NCI-H510A (cell line): ENCODE measurements at places on chromosomes 12 and 14.

- DNase-seq, result no peak
Measured at GRCh38 chr14:104162495-104162894, 24.1 kb downstream of the KIF26A start.

DNA sequence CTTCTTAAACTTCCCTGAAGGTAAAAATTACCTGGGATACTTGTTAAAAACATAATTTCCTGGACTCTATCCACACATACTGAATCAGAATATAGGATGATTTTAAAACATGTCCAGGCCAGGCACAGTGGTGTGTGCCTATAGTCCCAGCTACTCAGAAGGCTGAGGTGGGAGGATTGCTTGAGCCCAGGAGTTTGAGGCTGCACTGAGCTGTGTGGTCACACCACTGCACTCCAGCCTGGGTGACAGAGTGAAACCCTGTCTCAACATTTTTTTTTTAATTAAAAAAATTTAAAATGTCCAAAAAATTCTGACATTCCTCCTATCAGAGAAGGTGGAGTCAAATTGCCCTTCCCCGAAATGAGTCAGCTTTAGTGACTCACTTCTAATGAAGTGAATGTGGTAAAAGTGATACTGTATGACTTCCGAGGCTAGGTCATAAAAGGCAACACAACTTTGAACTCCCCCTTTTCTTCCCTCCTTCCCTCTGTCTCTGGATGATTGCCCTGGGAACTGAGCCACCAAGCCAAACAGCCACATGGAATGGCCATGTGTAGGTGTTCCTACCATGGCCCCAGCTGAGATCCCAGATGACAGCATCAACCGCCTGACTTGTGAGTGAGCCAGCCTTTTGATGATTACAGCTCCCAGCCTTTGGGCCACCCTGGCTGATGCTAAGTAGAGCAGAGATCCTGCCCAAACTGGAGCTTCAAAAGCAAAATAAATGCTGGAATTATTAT is 36.3 kb downstream of the LIMA1 start:
- no peak for DNase-seq

GRCh38 chr12:3797531-3798048 is 44.7 kb upstream of the CRACR2A start:
- DNase-seq, result no peak

DNA sequence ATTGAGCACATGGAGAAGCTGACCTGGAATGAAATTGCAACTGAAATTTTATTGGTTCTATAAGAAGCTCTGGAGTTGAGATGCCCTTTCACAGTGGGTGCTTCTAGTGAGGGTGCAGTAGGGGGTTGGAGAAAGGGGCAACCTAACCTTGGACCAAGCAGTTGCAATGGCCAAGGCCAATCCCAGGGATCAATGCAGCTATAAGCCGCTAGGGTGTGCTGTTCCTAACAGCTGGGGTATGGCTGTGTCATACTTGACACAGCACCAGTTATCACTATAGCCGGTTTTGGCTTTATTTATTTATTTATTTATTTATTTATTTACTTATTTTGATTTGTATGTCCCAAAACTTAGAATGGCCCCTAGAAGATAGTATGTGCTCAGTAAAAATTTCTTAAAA is 505.9 kb downstream of the FLRT2 start:
- no peak for DNase-seq

DNA sequence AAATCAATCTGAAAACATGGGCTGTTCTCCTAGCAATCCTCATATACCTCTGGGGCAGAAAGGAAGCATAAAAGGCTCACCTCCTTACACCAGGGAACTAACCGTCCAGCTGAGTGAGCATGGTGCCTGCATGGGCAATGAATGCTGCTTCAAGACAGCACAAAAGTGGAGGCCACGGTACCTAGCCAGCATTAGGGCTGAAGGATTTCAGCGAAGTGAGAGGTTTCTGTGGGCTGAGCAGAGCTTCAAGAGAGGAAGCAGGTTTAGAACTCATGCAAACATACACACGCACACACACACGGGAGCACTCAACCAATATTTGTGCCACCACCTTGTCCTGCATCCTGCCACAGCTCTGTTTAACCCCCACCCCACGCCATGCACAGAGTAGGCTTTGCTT is 838.5 kb upstream of the TMEM132C start:
- DNase-seq, result no peak

DNA sequence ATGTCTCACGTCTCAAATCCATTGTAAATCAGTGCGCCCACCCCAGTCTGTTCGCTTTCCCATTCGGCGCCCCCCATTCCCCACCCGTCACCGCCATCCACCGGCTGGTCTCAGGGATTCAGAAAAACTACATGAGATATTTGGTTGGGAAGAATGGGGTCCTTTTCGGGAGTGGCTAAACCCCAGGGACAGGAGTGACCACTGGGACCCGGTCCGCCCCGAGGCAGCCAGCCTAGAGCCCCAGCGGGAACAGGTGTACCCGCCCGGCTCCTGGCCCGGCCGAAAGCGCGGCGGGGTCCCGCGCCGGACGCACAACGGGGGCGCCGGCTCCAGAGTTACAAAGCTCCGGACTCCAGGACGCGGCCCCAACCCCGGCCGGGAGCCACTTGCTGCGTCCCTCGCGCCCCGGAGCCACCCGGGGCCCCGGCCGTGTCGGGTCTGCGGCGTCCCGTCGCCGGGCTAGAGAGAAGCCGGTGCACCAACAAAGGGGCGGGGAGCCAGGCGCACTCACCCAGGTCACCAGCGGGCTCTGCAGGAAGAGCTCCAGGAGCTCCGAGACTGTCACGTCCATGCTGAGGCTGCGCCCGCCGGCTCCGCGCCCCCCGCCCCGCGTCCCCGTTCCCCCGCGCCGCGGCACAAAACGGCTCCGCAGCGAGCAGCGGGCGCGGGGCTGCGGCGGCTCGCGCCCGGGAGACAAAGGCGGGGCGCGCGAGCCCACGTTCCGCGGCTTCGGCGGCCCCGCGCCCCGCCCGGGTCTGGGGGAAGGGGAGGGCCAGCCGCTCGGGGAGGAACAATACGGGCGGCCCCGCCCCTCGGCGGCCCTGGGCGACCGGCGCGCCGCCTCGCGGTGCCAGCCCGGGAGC is at the start of gene CCDC88C:
CCDC88C (minus strand) TSS at position 701 of the 863 bp plus-strand sequence; CDS start at position 571, 130 bp downstream.
- DNase-seq, result peak; percentile 61

- DNase-seq, result no peak
Measured at GRCh38 chr12:19829100-19829853, 390.0 kb downstream of the AEBP2 start.

GRCh38 chr14:93081876-93082570 is 33.7 kb downstream of the ITPK1 start:
- no peak for DNase-seq

GRCh38 chr14:105249182-105250007 is 1.1 kb downstream of the BTBD6 start:
- DNase-seq, result no peak

DNA sequence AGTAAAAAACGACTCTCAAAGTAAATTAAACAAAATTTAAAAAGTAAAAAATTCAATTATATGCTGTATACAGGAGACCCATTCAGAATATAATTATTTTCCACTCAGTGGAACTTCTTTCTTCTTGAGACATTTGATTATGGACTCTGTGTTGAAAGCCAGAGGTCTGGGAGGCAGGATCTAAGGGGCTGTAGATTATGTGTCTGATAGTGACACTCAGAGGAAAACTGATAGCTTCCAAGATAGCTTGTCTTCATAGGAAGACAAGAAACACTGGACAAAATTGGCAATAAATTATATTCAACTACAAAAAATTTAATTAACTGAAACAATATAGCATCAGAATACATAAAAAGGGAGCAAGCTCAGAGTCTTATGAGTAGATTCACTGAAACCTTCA is 135.8 kb downstream of the KITLG start:
- no peak for DNase-seq

DNA sequence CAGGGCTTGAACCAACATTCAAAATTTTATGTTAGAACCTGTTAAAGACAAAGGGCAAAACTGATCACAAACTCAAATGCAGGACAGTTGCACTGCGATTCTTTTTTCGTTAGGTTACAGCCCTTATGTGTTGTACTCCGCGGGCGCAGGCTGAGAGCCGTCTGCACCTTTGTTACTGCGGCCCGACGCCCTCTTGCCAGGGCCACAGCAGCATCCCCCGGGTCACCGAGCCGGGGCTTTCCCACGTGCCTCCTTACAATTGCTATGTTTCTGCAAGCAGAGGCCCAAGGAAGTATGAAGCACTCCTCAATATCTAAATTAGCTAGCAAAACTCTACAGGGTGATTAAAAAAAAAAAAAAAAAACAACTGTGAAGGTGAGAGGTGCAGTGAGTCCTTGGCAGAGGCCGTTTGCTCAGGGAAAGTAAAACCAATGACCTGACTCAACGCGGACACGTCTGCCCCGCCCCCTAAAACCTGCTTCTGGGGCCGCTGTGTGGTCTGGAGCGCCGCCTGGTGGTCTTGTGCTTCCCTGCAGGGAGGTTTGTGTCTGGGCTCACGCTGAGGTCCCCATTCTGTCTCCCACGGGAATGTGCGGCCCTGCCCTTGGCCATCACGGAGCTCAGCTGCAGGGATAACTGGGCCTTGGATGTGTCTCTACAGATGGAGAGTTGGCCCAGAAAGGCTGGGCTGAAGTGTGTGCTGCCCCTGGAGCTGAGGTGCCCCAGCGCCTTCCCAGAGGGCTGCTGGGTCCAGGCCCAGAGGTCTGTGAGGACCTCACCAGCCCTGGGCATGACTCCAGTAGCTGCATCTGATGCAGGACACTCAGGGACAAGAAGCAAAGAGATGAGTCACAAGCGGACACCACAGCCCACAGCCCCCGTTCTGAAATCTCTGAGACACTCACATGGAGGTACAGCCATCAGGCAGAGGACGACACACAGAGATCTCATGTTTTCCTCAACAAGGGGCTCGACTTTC is 418.5 kb downstream of the TMEM121 start:
- DNase-seq, result no peak

GRCh38 chr12:69389831-69390230 is 30.3 kb downstream of the YEATS4 start:
- DNase-seq, result no peak

DNA sequence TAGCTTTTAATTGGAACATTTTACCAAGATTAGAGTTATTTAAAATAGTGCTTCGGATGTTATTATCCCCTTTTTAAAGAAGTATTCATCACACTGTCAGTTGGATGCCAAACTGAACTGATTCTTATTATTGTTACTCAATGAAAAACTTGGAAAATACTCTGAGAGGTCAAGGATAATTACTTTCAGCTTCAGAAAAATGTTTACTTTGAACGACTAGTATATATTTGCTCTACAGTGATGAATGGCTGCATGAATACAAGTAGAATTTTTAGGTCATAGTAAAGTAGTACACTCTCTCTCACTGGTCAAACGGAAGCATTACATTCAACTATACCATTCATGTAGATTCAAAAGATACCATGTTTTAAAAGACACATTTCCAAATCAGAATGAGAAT is 269.2 kb downstream of the CCDC91 start:
- DNase-seq, result no peak

- DNase-seq, result no peak
Measured at GRCh38 chr12:89429528-89429927, 77.2 kb upstream of the DUSP6 start.

GRCh38 chr12:14257303-14257733 is 108.2 kb upstream of the ATF7IP start:
- no peak for DNase-seq

- DNase-seq, result no peak
Measured at GRCh38 chr12:93712200-93712599, 35.0 kb downstream of the CRADD start.
